RPMI7951 (cell line): ENCODE measurements at places on chromosomes 5 and 9. TPM values are rescaled to one million over a fixed set of nuclear protein-coding genes. Genes with fewer than 3 reads are reported as not detected.

WNT8A gene
- total RNA-seq = not detected in 2 replicates

ZNF366 gene
- total RNA-seq = not detected in 2 replicates

SHISAL2B gene
- total RNA-seq = not detected in 2 replicates

HSPA9 gene
- 172 and 209 TPM in 2 replicates for total RNA-seq

DDX4 gene
- not detected in 2 replicates for total RNA-seq

AQP7 gene
- total RNA-seq = not detected in 2 replicates

GRCh38 chr9:6610073-6610472 lies 35.5 kb downstream of the GLDC start:
- DNase-seq = no peak

GRCh38 chr9:18666986-18667772 lies 193.2 kb downstream of the ADAMTSL1 start:
- DNase-seq = no peak

GRCh38 chr5:169169783-169170182 lies 131.2 kb downstream of the SLIT3 start:
- DNase-seq = peak; percentile 78

- no peak for DNase-seq
Observed at GRCh38 chr9:122364783-122365150, 6.1 kb upstream of the PTGS1 start.

GRCh38 chr9:91092214-91092613 lies 269.5 kb downstream of the AUH start:
- no peak for DNase-seq

DNA sequence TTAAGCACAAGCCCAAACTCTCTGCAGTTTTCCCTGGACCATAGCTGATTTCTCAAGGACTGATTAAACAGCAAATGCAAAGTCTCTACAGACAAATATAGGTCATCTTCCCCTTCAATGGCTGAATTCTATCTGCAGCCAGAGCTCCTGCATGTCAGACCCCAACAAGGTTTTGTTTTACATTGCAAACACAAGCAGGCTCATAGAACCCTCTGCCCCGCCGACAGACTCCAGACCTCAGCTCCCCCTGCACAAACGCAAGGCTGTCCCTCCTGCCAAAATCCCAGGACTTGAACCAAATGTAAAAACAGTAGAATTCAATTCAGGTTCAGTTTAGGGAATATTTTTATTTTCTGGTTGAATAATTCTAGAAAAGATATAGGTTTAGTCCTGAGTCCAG lies 526.7 kb upstream of the TRPC7 start:
- DNase-seq = no peak

DNA sequence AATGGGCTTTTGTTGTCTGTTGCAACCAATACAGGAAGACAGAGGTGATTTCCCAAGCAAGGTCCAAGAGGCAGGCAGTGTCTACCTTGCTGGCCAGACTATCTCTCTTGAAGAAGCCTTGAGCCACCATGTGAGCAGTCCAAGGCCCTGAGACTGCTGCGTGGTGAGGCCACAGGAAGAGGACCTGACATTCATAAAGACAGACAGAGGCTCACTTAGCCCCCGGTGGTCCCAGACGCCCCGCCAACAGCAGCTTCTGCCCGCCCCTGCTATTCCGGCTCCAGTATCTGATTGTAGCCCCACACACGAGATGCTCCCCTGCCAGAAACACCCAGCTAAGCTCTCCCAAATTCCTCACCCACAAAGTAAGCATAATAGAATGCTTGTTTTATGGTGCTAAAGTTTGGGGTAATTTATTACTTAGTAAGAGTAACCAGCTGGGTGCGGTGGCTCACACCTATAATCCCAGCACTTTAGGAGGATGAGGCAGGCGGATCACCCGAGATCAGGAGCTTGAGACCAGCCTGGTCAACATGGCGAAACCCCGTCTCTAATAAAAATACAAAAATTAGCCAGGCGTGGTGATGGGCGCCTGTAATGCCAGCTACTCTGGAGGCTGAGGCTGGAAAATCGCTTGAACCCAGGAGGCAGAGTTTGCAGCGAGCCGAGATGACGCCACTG lies 22.8 kb upstream of the FUBP3 start:
- DNase-seq = no peak

DNA sequence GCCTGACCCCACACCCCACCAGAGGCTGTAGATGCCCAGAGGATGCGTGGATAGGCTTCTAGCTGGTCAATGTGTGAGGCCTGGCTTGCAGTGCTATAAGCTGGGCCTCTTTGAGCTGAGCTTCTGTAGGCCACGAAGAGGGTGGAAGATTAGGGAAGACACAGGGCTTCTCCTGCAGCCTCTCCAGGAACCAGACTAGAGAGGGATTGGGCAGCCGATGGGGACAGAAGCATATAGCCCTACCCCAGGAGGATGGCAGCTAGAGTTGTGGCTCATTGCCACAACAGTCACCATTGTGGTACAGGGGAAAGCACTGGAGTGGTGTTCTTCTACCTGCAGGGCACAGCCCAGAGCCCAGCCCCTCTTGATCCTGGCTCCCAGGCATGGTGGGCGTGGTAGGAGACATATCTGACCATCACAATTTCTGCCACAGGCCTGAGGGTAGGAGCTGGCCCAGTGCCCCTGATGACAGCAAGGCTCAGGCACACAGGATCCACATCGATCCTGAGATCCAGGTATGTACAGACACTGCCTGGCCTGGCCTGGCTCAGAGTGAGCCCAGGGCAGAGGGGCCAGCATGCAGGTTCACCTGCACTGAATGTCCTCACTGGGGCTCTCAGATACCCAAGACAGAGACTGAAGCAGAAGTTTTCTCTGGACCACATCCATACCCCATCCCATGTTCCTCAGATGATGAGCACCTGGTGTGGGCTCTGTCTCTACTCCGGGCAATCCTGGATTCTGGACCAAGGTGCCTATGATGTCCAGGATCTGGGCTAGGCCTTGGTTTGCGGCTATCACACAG lies 8.7 kb downstream of the PDLIM4 start:
- no peak for DNase-seq

GRCh38 chr9:79325501-79325900 lies 246.3 kb upstream of the TLE4 start:
- DNase-seq = no peak

GRCh38 chr9:125241000-125241862 lies at the start of gene HSPA5:
TSS of gene HSPA5 (minus strand) at chr9:125241343. CDS start at chr9:125241126, 217 bp downstream.
- DNase-seq = peak; percentile 99

DNA sequence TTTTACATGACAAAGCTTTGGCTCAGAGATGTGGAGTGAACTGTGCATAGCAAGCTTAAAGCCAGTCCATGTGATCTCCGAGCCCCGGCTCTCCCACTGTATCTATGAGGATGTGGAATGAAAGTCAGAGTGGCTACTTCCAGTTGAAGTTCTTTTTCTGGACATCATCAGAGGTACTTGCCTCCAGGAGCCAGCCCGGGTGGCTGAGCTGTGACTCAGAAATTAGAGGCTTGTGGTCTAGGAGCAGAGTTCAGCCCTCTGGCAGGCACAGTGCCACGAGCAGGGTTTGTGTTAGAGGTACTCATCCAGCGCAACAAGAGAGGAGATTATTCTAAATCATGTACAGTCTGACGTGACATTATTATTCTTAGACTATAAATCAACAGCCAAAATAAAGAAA lies 322.5 kb downstream of the CDK5RAP2 start:
- DNase-seq = peak; percentile 63

DNA sequence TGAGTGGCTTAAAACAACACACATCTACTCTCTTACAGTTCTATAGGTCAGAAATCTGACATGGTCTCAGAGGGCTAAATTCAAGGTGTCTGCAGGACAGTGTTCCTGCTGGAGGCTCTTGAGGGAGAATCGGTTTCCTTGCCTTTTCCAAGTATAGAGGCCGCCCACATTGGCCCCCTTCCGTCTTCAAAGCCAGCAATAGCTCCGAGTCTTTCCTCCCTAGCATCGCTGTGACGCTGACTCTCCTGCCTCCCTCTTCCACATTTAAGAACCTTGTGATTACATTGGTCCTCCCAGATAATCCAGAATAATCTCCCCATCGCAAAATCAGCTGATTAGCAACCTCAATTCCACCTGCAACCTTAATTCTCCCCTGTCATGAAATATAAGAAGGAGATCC lies 81.3 kb upstream of the IER5L start:
- no peak for DNase-seq

GRCh38 chr9:4590430-4591122 lies 71.5 kb upstream of the PLPP6 start:
- peak; percentile 11 for DNase-seq

DNA sequence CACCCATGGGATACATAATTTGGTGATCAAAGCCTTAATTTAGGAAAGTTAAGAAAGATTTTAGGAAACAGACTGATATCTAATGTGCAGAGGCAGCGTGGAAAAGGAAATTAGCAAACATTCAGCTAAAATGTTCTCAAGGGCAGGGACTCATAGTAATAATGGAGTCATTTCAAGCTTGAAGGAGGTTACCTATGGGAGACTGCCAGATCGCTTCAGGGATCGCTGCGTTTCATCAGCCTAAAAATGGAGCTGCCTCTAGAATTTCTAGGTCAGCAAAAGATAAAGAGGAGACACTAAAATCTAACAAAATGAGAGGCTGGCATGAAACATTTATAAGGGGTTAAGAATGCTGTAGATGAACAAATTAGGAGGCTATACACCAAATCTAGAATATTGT lies 115.5 kb downstream of the APBA1 start:
- DNase-seq = no peak

GRCh38 chr5:25763781-25764180 lies 1119.0 kb upstream of the CDH10 start:
- DNase-seq = no peak

DNA sequence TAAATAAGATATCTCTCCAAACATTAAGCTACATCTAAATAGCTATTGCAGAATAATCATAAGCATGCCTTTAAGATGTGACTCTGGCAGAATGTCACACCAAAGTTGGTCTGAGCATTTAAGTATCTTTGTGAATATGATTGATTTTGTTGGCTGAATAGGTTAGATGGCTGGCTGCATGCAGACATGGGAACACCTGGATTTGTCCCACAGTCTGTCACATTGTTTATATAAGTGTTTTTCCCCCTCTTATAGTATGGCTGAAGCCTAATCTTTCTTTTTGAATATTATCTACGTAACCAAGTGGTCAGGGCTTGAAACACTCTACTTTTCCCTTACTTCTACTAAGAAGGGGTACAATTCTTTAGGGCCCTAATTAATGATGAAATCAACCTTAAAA lies 36.2 kb downstream of the PCSK1 start:
- no peak for DNase-seq

DNA sequence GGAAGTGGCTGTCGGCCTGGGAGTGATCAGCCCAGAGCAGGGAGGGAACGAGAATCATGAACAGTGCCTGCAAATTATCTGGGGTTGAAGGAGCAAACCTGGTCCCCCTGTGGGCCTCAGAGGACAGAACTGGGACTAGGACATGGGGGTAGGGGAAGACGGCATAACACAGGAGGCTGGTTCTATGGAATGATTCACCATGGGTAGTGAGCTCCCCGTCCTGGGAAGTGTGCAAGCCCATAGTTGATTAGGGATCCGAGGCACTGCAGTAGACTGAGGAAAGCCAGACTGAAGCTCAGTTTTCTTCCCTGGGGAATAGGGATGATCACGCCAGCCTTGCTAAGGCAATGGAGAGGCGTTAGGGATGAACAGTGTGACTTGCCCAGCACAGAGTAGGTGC lies 5.6 kb downstream of the ADGRD2 start:
- no peak for DNase-seq

DNA sequence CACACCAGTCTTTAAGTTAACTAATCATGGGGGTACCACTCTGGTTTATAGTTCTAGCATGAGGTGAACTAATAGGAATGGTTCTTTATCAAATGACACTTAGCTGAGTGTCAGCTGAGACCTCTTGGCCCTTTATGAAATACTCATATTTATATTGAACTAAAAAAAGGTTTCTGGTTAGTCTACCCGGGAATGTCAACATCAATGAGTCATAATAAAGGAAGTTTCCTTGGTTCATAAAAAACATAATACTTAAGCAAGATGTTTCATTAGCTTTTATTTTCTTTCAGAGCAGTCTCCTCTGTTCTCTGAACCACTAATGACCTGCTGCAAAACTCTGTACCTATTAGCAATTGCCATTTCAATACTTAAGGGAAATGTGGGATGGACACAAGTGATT lies 13.7 kb downstream of the DAB2 start:
- peak; percentile 19 for DNase-seq
